ENCODE measurements at places on chromosomes 6 and 20. TPM values are rescaled to one million over a fixed set of nuclear protein-coding genes. Genes with fewer than 3 reads are reported as not detected.

The PGC gene
- not detected for total RNA-seq

The MATN4 gene
- total RNA-seq, result not detected

The SLA2 gene
- total RNA-seq, result 21.3 TPM

The PMEPA1 gene
- total RNA-seq, result 15.7 TPM

The COL12A1 gene
- total RNA-seq, result not detected

The PCMTD2 gene
- 76.5 TPM for total RNA-seq

The C6orf132 gene
- not detected for total RNA-seq

The SLC17A9 gene
- total RNA-seq, result 5.5 TPM

The EFCAB8 gene
- total RNA-seq, result 0.81 TPM

The TMEM30A gene
- 33.2 TPM for total RNA-seq

The CDSN gene
- not detected for total RNA-seq

The KIAA1755 gene
- not detected for total RNA-seq

The TSHZ2 gene
- total RNA-seq, result 26.1 TPM

The PDE7B gene
- total RNA-seq, result 0.34 TPM

The GJA1 gene
- not detected for total RNA-seq

The SLC17A2 gene
- total RNA-seq, result not detected

The MEI4 gene
- total RNA-seq, result not detected

The AGER gene
- 23.5 TPM for total RNA-seq

The TOMM6 gene
- total RNA-seq, result 78.8 TPM

The HDGFL1 gene
- not detected for total RNA-seq

The C20orf96 gene
- total RNA-seq, result 2.4 TPM

The GINS1 gene
- 0.08 TPM for total RNA-seq

Data from CD4-positive, alpha-beta T cell (primary cell).